Stimulated activated effector memory CD8-positive, alpha-beta T cell treated with anti-CD3 and anti-CD28 coated beads, Interleukin-12 subunit alpha, Interleukin-12 subunit beta, amount 100 ng/mL, for 72 hours (primary cell): ENCODE measurements at places on chromosomes 6 and 20.

- DNase-seq, result no peak
Measured at GRCh38 chr6:25472306-25472705, 179.7 kb upstream of the SCGN start.

- DNase-seq, result no peak
Measured at GRCh38 chr6:73079978-73080377, 145.3 kb downstream of the KHDC1L start.

GRCh38 chr6:144745439-144745838 is 460.3 kb downstream of the UTRN start:
- no peak for DNase-seq

- DNase-seq, result peak; percentile 34
Measured at GRCh38 chr6:130223508-130223907, 757 bp upstream of the SAMD3 start.

DNA sequence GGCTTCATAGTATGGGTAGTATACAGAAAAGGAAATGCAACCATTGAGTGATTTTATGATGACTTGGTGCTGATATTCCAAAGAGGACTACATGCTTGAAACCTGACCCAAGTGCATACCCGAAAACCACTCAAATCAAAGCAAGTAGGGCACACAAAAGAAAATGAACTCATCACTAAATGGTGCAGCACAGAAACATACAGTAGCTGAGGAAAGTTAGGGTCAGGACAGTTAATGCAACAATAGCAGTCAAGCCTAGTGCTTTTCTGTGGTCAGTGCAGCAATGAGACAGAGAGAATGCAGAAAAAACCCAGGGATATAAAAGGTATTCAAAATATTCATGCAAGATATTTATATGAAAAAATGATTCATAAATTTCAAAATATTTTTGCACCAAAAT is 711.1 kb downstream of the EPHA7 start:
- no peak for DNase-seq

DNA sequence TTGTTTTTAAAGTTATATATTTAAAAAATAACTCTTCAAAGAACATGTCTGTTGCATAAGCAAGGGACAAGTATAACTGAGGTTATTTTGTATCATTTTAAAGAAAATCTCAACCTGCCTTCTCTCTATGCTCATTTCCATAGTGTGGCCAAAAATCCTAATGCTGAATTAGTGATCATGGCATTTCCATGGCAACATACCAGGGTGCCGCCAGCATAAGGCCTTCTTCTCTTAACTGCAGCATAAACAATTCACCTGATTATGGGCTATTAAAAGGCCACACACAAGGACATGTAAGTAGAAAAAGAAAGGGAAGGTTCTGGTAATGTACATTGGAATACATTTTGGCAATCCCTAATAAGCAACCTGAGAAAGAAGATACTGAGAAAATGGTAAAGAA is 95.1 kb upstream of the RNF217 start:
- DNase-seq, result no peak

- DNase-seq, result no peak
Measured at GRCh38 chr6:154619146-154619545, 108.7 kb upstream of the CNKSR3 start.

- DNase-seq, result no peak
Measured at GRCh38 chr20:13510837-13511488, 127.8 kb downstream of the TASP1 start.

DNA sequence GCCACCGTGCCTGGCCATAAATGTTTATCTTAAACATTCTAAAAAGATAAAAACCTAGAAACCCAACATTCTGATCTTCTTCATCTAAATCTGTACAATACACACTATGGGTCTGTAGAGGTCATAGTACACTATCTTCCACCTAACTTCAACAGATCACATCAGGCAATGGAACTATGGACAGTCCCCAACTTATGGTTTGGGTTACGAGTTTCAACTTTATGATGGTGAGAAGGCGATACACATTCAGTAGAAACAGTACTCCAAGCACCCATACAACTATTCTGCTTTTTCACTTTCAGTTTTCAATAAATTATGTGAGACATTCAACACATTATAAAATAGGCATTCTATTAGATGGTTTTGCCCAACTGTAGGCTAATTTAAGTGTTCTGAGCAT is 23.1 kb downstream of the FKBP5 start:
- DNase-seq, result no peak

DNA sequence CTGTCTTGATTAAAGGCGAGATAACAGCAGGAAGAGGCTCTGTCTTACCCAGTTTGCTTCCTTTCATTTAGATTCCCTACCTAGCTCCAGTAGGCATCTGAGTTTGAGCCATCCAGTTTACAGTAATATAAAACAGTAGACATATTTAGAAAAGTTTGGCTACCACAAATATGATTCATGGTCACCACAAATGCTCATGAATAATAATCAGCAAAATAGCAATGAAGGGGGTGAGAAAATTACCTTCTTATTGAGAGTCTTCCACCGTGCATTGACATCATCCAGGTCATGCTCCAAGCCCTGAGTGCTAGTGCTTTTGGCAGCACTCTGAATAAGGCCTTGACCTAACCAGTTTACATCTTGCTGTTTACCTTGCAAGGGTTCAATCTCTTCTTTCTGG is 106.2 kb downstream of the DST start:
- no peak for DNase-seq

GRCh38 chr6:140623498-140623897 is 1249.0 kb upstream of the CITED2 start:
- no peak for DNase-seq

- no peak for DNase-seq
Measured at GRCh38 chr6:9254251-9254650, 818.9 kb upstream of the SLC35B3 start.

DNA sequence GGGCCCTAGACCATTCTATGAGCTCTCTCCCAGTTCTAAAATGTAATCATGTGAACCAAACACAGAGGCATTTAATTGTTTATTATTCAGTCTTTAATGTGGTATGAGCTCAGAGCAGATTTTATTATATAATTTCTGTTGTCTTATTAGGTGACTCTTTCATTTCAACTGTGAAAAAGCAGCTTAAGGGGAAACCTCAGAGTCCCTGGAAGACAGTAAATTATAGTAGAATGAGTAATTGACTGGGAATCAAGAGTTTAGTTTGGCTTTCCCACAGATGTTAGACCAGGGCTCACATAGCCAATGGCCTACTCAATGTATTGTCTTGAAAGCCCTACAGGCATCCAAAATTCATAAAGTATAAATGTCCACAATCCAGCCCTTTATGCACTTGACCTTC is 390.4 kb upstream of the SLC35B3 start:
- DNase-seq, result no peak

GRCh38 chr6:27565839-27566779 is 93.2 kb upstream of the ZNF184 start:
- DNase-seq, result no peak

DNA sequence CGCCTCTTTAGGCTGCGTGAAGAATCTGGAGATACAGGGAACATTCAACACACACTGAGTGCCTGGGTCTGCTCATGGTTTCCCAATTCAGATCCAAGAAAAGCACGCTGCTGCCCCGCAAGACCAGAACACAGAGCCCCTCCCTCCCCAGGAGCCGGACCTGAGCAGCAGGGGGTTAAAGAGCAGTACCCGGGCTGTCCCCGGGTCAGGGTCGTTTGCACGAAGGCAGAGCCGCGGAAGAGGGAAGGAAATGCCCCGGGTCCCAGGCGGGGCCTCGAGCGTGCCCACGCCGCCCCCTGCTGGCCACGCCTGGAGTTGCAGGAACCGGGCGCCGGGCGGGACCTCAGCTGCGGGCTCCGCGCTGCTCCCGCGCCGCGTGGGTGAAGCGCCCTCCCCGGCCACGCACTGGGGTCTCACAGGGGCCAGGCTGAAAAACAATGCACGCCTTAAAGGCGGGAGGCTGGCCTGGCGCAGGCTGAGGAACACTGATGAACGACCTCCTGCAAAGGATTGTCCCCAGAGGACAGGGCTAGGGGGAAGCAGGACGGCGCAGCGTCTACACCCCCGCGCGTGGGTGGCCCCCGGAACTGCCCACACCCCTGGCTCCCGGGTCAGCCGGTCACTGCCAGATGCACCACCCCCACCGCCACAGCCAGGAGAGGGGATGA is 48.9 kb downstream of the ANKRD60 start:
- peak; percentile 68 for DNase-seq

- DNase-seq, result no peak
Measured at GRCh38 chr6:52415917-52416628, 4.1 kb upstream of the EFHC1 start.

DNA sequence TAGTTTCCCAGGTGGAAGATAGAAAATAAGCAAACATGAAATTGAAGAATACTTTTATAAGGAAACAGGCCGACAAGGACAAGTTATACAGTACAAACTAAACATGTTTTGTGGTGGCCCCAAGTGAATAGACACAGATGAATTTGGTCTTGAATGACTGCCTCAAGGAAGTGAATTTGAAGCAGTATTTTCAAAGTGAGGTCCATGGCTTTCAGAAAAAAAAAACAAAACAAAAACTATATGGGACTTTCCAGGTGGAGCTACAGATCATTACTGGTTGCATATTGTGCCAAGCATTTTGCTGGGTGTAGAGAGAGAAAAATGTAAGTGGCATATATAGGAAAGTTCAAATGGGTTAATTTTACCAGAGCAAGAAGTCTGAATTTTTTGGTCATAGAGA is 68.8 kb downstream of the CYB5R4 start:
- DNase-seq, result no peak

- DNase-seq, result no peak
Measured at GRCh38 chr6:22622351-22622750, 53.0 kb downstream of the HDGFL1 start.

- DNase-seq, result no peak
Measured at GRCh38 chr20:1184638-1185315, at the start of gene TMEM74B. TSS of gene TMEM74B (minus strand) at chr20:1184981. CDS start at chr20:1183801, 1,180 bp downstream.

DNA sequence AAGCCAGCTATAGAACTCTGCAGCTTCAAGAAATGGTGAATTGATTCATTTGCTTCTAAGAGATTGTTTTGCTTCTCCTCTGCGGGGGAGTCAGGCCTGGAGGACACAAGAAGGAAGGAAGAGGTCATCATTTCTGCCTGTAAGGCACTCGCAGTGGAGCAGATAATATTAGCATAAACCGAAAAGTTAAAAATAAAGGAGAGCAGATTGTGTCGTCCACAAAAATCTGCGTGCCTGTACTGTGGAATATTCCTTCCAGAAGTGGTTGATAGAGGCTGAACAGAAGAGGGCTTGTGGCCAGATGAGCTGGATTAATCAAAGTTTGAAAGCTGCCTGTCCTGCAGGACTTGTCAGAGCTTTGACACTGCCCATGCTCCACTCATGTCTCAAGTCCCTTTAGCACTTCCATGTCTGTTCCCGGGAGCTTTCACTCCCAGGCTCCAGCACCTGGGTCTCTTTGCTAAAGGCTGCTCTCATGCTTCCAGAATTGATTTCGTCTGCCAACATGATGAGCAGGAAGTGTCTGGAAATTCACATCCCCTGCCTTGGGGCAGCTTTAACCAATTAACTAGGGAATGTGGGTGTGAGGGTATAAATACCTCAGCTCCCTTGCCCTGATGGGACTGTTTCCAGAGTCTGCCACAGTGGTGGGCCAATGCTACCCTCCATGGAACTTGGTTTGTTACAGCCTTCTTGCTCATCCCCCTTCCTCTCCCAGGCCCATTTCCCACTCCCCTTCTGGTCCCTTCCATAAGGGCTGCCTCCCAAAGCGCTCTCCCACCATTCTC is 65.1 kb upstream of the STX16 start:
- no peak for DNase-seq

DNA sequence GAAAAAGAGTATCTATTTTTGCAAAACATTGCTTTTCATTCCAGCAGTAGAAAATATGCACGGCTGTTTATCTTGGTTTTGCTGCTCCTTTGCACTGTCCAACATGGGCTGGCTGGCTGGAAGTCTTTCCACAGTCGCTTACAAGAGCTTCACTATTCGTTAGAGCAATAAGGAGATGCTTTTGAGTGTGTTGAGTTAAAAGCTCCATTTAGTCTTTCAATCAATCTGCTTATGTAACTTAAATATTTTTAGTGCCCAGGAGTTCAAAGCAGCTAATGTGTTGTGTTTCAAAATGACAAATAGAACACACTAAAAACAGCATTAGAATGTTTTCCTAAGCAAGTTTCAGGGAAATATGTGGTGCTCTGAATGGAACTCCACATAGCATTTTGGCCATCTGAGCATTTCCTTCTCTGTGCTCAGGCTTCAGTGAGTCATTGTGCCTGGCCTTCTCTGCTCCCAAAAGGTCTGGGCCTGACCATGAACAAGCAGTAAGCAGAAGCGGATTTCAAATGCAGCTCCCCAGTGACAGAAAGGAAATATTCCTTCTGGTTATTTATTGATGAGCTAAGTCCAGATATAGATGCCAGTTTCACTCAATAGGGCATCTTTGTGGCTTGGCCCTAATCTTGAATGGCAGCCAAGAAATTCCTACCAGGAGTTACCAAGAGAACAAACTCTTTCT is 580.3 kb downstream of the TENT5A start:
- no peak for DNase-seq

DNA sequence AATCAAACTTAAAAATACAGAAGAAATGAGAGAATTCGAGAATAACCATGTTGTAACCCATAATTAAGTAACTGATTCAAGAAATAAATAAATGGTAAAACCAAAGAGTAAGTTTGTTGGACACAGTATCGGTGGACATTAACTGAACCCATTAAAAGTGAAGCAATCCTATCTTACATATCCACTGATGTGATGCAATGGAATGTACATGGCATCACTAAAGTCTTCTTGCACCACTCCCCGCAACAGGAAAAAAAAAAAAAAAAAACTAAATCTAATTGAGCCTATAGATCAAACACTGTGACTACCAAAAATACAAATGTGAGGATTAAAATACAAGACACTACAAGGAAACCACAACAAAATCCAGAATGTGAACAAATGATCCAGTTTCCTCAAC is 7.9 kb downstream of the SNX14 start:
- DNase-seq, result no peak

GRCh38 chr6:89977808-89978748 is 83.8 kb downstream of the GJA10 start:
- DNase-seq, result no peak

GRCh38 chr6:168248148-168248620 is 71.4 kb downstream of the DACT2 start:
- no peak for DNase-seq

GRCh38 chr6:43076464-43077332 is 584 bp downstream of the PTK7 start:
- DNase-seq, result no peak

GRCh38 chr20:17431621-17432364 is 99.4 kb downstream of the BFSP1 start:
- peak; percentile 27 for DNase-seq

DNA sequence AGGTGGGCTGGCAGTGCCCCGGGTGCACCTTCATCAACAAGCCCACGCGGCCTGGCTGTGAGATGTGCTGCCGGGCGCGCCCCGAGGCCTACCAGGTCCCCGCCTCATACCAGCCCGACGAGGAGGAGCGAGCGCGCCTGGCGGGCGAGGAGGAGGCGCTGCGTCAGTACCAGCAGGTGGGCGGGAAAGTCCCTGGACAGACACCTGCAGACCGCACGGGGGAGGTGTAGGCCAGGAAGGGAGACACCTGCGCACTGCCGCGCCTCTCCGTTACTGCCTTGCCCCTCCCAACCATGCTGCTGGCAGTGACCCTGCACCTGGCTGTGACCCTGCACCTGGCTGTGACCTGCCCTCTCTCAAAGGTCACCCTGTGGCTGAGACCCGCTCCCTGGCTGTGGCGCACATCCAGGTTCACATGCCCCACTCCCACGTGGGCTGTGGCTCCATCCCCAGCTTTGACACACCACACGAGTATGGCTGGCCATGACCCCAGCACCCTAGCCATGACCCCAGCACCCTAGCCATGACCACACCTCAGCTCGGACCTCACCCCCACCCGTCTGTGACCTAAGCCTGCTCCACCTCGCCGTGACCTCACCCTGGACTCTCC is 11.6 kb downstream of the RBCK1 start:
- no peak for DNase-seq

GRCh38 chr20:62855120-62855519 is 6.5 kb downstream of the TCFL5 start:
- DNase-seq, result no peak
